Activated CD4-positive, alpha-beta memory T cell treated with anti-CD3 and anti-CD28 coated beads, Interleukin-2, amount 10 ng/mL, durations not matched to agents 7 days and 5 days (primary cell): ENCODE measurements at places on chromosomes 4 and X.

DNA sequence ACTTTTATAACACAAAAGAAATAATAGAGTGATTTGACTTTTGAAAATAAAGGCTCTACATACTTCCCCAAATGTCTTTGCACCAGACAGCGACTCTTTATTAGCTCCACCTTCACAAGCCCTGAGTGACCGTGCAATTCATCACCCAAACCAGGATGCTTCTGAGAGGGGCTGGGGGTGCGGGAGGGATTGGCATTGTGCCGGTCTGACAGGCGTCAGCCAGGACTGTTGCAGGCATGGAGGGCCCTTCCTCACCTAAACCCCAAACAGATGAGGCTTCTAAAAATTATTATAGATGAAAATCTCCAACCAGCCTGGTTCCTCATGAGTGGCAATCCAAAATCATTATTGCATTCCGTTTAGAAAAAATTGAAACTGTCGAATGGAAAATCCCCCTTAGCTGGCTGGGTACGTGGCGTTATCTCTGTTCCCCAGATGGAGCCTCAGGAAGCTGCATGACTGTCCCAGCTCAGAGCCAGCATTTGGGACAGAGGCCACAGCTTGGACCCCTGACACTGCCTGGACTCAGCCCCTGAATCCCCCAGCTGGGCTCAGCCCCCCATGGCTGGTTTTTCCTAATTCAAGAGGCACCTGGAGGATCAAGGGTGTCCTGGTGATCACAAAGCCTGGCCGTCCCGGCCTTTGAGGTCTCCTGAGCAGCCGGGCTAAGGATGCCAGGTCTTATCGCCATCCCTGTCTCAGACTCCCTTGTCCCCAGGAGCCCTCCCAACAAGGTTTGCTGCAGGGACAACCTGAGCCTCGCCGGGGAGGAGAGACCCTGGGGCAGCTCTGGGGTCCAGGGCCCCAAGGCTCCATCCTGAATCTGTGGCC is 60.4 kb downstream of the SORCS2 start:
- no peak for DNase-seq

- no peak for DNase-seq
Observed at GRCh38 chr4:21386166-21386780, 562.3 kb downstream of the KCNIP4 start.

GRCh38 chr4:103786014-103786413 is 66.2 kb upstream of the TACR3 start:
- DNase-seq = no peak

- DNase-seq = no peak
Observed at GRCh38 chr4:174398728-174399127, 115.0 kb downstream of the CEP44 start.

DNA sequence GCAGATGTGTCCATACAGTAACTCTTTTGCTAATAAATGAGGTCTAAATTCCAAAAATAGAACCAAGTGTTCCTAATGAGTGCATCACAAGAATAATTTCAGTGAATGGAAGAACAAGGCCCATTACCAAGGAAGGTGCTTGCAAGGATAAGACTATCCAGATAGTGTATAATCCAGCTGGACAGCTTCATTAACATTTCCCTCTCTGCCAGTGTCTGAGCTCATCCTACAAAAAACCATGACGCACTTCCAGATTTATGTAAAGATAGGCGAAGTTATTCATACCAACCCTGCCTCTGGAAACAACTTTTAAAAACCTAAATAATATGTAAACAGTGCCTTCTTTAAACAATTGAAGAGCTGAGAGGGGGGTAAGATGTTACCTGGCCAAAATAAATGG is 177.9 kb upstream of the STK26 start:
- DNase-seq = no peak

- DNase-seq = no peak
Observed at GRCh38 chr4:14452764-14453163, 549.5 kb upstream of the CPEB2 start.

DNA sequence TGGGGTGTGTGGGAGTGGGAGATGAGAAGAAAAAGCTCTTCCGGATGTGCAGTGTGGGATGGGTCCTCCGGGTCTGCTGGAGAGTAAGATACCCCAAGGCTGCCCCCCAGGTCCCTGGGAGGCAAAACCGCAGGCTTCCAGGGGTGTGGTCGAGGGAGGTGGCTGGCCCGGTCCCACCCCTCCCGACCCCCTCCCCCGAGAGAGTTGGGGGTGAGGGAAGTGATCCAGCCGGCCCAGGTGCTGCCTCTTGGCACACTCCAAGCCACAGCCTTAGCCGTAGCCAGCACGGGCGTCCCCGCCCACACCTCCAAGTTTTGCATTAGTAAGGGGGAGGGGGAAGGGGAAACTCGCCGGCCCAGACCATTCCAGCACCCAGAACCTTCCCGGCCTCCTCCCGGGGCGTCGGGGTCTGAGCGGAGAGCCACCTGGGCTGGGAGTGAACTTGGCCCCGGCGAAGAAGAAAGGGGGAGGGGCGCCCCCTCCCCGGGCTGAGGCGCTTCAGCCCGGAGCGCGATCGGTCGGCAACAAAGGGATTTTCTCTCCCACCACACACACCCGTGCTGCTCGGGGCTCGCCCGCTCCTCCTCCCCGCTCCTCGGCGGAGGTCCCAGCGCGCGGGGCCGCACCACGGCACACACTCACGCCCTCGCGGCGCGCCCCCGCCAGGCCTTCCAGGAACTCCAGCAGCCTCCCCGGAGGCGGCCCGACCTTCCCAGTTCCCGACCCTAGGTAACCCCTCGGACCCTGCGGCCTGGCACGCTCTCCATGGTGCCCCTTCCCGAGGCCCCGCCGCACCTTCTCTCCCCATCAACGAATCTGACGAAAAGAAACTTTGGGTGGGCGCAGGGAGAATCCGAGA is 14.4 kb downstream of the BCOR start:
- peak; percentile 18 for DNase-seq

- no peak for DNase-seq
Observed at GRCh38 chrX:116384406-116384954, 51.9 kb upstream of the SLC6A14 start.

DNA sequence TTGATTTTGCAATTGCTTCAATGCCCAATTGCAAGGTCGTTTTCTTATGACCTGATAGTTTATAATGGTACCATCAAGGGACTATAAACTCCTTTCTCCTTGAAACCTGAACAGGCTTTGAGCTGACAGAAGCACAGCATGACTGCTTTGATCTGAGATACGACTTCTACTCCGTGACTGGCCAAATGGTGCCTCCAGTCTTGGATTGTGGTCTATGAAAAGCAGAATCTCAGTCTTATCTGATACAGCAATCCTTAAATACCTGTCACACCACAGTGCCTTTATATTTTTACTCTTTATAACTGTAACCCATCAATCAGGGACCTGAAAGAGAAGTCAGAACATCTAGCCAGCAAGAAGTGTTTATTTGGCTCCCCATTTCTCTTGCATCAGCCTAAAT is 93.1 kb downstream of the DOCK11 start:
- no peak for DNase-seq

DNA sequence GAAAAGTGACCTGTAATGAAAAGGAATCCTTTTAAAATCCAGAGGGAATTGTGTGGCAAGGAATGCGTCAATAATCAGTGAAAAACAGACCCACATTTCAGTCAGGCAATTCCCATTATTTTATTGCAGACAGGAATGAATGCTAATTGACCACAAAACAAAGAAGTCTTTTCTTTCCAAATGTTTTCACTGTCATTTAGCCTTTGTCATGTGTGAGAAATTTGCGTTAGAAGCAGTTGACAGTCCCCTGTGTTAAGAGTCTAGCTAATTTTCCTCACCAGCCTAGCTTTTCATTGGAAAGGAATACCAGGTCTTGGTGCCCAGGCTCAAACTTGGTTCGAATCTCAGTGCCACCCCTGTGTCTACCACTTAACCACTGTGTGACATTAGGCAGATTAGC is 83.4 kb downstream of the KIT start:
- no peak for DNase-seq

DNA sequence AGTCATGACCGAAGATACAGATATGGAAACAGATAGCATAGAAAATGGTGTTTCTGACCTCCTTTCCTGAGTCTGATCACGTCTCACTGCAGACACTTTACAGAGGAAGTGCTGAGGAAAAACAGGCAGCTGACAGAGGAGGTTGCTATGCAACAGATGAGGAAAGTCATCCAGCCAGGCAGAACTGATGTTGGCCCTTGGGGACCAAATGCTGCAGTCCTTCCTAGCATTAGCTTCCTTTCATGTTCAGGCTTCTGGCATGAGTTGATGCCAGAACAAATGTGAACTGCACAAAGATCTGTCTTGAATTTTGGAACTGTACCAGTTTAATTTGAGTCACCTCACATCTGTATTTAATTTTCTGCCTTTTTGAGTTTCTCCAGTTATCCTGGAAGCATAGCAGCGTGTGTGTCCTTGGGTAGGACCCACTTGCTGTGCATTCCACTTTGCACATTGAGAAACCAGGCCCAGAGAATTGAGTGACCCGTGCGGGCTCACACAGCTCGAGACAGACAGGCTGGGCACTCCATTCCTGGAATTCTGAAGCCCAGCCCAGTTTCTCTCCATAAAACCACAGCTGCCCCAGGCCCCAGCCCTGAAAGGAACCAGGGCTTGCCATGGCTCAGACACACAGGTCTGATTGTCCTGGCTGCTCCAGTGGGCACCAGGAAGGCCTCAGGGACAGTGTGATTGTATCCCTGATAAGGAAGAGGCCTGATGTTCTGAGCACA is 1.4 kb upstream of the MAGED1 start:
- no peak for DNase-seq

DNA sequence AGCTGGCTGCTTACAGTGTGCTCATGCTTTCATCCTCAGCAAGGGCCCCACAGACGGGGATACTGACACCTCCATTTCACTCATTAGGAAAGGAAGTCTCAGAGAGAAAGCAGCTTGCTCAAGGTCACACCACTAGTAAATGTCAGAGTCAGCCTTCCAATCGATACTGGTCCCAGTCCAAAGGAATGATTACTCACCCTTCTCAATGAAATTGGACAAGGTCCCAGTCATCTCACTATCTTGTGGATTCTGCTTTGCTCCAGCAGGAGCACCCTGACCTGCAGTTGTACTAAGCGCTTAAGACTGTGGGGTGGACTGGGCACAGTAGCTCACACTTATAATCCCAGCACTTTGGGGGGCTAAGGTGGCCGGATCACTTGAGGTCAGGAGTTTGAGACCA is 132.2 kb upstream of the SLC34A2 start:
- DNase-seq = no peak

DNA sequence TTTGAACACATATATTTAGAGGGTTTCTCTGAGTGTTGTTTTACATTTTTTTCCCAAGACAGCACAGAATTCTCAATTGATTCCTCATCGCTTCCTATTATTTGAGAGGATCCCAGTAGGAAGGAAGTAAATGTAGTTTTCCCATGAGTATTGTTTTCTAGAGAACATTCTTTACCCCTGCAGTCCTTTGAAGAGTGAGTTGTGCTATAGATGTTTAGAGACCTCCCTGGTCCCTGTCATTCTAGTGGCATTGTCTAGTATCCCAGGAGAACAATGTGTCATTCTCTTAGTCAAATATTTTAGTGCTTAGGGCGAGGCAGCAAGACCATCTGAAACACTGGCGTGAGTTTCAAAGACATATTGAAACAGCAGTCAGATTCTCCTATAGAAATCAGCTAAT is 32.5 kb downstream of the SORBS2 start:
- DNase-seq = no peak
